ENCODE measurements at places on chromosomes 5 and 9.

GRCh38 chr9:74503219-74503618, 6.1 kb downstream of the RORB start:
- no peak for DNase-seq

DNA sequence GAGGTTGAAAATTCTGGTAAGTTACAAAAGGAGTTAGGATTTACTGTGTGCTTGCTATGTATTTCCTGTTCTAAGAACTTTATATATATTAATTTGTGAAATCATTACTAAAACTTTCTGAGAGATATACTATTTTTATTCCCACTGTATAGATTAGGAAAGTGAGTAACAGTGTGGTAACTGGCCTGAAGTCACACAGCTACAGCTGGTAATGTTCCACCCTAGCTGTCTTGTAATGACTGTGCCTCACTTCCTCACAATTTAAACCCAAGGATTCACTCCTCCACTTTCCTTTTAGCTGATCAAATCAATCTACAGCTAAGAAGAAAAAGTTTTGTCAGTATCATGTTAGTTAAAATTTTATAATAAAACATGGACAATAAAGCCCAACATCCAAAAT, 278.8 kb downstream of the GAS1 start:
- no peak for DNase-seq

- DNase-seq = no peak
These were observed 94.9 kb downstream of the PCDH1 start for GRCh38 chr5:141783005-141783946.

DNA sequence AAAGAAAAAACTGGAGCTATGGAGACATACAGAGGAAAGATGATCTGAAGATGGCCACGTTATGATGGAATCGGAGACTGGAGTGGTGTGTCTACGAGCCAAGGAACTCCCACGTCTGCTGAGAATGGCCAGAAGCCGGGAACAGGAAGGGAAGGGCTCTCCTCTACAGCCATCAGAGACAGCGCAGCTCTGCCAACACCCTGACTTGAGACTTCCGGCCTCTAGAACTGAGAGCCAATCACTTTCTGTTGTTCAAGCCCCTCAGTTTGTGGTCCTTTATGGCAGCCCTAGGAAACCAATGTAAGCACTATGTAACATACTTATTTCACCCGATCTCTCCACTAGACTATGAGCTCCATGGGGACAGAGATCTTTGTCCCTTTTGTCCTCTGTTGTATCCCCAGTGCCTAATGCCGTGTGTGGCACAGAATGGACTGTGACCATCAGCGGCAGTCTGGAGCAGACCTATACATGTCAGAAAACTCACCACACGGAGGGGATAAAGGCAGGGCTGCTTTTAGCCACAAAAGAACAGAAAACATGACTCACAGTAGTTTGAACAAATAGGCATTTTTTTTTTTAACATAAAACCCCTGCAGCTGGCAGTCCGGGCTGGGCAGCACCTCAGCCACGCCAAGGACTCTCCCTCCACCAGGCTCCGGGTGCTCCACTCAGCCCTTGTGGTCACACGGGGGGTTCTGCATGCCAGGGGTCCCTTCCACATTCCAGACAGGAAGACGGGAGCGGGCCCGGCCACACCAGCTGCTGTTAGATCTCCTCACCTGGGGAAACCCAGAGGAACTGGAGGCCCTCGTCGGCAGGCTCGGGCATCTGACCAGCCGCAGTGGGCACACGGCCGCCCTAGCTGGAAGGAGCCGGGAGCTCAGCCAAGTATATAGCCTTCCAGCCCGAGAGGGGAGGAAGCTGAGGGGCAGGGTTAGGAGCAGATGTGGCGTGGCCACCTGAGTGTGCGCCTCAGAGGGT, 16.1 kb upstream of the MXD3 start:
- no peak for DNase-seq

DNA sequence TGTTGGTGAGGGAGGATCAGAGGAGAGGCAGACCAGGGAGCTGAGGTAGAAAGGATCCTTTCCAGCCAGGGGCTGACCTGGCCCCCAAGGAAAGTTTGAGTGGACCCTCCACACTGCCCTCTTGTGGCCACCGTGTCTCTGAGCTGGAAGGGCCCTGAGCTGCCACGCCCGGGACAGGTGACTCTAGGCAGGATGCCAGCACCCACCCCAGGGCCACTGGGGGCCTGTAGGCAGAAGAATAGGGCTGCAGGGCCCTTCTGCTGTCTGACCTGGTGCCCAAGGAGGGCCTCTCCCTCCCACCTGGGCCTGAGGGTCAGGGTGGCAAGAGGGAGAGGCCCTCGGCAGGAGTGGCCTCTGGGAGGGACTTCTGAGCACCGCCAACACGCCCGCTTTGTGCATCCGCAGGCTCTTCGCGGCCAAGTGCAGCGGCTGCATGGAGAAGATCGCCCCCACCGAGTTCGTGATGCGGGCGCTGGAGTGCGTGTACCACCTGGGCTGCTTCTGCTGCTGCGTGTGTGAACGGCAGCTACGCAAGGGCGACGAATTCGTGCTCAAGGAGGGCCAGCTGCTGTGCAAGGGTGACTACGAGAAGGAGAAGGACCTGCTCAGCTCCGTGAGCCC, 76.8 kb downstream of the LMX1B start:
- peak; percentile 53 for DNase-seq

GRCh38 chr9:111186021-111186530, 143.9 kb downstream of the OR2K2 start:
- no peak for DNase-seq

DNA sequence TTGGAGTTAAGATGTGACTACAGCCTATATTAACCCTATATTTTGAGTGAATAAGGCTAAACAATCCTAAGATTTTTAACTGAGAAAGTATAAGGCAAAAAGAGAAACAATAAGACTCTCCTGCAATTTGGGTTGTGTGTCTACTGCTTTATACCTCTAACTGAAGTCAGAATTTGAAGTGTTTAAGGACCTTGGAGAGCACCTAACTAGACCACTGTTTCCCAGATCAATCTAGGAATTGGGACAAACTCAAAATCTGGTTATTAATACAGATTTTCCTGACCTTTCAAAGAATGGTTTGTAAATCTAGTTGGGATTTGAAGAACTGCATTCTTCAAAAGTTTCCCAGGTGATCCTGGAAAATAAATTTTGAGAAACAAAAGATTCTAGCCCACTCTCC, 42.1 kb downstream of the GABRA1 start:
- no peak for DNase-seq

DNA sequence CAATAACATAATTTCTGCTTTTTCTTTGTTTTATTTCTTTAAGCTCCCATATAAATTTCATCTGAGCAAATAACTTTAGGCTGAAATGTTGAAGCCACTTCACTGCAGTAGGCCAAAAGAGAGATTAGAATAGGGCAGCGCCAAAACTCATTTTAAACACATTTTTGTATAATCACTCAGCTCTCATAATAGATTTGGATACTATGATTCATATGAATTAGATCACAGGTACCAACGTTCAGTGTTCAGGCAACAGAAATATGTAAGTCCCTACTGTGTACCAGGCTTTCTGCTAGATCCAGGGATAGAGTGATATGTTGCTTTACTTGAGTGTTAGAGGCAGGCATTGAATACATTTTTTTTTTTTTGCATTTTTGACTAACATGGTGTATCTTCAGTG, 370.5 kb downstream of the PTPRD start:
- DNase-seq = no peak

- no peak for DNase-seq
These were observed 146.4 kb upstream of the ZNF366 start for GRCh38 chr5:72653586-72653985.

Data from activated CD4-positive, alpha-beta T cell treated with anti-CD3 and anti-CD28 coated beads, Interleukin-2, amount 50 U/mL, for 4 hours (primary cell).